ENCODE measurements at places on chromosomes 6 and 20.

GRCh38 chr6:82843291-82843885, 222.3 kb downstream of the UBE3D start:
- no peak for DNase-seq

DNA sequence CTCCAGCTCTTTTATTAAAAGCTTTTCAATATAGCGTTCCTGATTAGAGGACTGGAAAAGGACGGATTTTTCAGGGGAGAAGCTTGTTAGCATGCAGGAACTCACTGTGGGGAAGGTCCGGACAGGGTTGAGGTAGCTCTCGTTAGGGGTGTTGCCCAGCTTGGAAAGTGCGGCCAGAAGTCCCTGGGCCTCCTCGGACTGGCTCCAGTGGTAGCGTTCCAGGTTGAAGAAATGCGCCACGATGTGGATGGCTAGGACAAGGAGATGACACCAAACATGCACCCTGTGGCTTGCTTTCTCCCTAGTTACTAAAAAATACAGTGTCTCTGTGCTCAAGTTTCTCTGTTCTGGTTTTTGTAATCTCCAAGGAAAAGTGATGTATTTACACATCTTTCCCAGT, 12.5 kb downstream of the NOX3 start:
- no peak for DNase-seq

GRCh38 chr6:30171677-30172471, 8.5 kb downstream of the TRIM15 start:
- no peak for DNase-seq

DNA sequence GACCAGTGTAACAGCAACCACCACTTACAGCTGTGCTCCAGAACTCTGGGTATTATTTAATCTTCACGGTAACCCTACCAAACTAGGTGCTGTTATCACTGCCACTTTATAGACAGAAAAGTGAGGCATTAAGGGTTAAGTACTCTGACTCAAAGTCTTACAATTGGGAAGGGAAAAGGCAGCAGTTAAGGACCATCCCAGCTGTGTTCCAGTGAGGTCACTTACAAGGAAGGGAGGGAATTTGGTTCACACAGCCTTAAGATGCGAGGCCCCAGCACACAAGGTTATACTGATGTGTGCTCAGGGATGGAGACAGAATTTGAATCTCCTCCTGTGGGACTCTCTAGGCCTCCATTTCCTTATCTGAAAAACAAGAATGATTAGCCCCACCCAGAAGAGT, 46.7 kb downstream of the TRERF1 start:
- no peak for DNase-seq

GRCh38 chr6:39312912-39313525, 1.2 kb downstream of the KCNK17 start:
- DNase-seq: no peak

- no peak for DNase-seq
Measured at GRCh38 chr20:23391707-23392310, 29.5 kb downstream of the NAPB start.

DNA sequence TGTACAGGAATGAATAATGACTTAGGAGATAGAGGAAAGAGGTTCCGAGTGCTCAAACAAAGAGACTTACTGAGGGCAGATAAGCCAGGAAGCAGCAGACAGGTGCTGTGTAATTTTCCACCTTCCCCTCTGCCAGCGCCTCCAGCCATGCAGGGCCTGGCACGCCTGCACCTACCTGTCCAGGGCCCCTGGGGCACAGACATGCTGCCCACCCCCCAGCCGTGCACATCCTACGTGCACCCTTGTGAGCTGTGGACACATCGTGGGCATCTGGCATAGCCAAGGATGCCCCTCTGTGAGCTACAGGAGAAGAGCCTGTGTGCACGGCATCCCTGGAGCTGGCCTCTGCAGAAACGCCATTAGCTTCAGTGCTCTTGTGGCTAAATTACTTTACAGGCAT, 7.1 kb upstream of the SMOC2 start:
- no peak for DNase-seq

- DNase-seq: no peak
Measured at GRCh38 chr6:170063851-170064602, 226.9 kb downstream of the DLL1 start.

- DNase-seq: no peak
Measured at GRCh38 chr6:7119272-7119801, 11.6 kb downstream of the RREB1 start.

- DNase-seq: no peak
Measured at GRCh38 chr6:157912326-157912725, 69.3 kb upstream of the SYNJ2 start.

- no peak for DNase-seq
Measured at GRCh38 chr20:48502758-48503157, 325.0 kb downstream of the PREX1 start.

Data from mucosa of descending colon (tissue), 3 donors.